ENCODE measurements at places on chromosomes 2 and 18.
A peak's percentile ranks its signal among the peaks of the same experiment; 100 is the strongest.

GRCh38 chr2:43075054-43075593 lies 151.3 kb downstream of the ZFP36L2 start:
- no peak for DNase-seq

GRCh38 chr2:39504790-39505335 lies 67.8 kb upstream of the MAP4K3 start:
- no peak for DNase-seq

DNA sequence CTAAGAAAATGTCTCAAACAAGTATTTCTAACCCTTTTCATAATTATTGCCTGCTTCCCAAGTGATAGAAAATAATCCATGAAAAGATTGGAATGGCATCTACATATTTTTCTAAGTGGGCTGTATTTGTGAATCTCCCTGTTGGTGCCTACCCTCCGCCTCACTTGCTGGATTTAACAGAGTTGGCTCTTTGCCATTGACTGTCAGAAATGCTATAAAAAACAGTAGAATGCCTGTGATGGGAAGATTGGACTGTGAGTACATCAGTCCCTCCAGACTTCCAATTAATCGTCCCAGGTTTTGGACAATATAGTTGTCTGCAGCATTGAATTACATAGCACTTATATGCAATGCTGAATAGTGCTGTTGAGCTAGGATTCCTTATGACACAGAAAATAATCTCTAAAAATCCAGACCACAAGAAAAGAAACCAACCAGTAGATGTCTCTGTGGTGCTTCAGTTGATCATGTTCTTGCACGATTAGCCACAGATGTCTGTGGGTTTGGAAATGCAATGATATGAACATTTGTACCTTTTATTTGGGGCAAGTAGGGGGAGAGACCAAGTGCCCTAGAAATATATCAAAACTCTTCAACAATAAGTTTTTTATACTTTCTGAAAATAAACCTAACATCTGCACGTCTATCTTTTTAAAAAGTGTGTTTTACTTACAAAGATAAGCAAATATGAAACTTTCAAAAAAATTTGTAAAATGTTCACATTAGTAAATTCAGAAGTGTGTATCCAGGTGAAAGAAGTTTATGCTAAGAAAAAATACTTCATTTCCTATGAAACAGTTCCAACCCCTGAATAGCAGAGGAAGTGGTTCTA lies 88.5 kb downstream of the DYNAP start:
- DNase-seq, result peak; percentile 91

DNA sequence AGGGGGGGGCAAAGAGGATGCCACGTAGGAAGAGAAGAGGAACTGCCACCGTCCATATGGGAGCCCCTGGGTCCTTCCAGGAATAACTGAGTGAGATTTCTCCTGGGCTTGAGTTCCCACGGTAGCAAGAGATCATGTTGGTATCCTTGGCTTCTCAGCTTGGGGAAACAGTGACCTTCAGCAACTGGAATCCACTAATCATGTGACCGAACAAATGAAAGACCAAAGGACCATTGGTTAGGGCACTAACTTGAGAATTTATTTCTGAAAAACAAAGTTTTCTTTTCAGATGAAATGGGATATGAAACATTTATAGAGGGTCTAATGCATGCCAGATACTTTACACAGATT lies 259.4 kb upstream of the ID2 start:
- DNase-seq, result no peak

DNA sequence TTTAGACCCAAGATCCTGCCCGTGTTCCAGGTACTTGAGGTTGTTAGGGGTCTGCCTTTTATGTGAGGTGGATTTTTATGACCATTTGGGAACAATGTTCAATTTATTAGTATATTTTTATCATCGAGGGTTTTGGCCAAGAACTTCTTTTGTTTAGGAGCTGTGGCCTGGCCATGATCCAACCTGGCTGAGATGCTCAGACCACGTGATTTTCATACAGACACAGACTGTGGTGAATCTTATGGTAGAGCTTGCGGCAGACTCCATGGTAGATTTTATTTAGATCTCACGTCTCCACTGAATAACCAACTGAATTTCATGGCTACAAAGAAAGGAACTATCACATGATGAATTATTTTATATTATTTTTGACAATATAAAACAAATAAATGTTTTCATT lies 405.5 kb upstream of the VWC2L start:
- no peak for DNase-seq

GRCh38 chr18:44500808-44501610 lies 179.7 kb upstream of the SETBP1 start:
- DNase-seq, result peak; percentile 7

DNA sequence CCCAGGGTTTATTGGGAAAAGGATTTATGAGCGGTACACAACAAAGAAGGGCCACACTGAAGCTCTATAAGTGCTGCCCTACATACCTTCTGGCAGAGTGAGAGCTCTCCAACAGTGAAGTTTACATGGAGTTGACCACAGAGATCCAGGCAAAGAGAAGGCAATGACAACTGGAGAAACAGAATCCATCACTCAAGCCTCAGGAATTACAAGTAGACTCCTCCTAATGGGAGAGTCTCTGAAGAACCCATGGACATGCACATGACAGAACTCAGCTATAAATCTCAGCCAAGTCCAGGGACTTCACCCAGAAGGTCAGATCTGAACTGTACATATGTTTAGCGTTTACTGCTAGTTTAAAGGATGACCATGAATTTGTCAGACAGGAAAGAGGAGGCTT lies 164.7 kb downstream of the DNAH7 start:
- DNase-seq, result no peak

- DNase-seq, result no peak
Observed at GRCh38 chr2:121038891-121039616, 245.9 kb downstream of the TFCP2L1 start.

DNA sequence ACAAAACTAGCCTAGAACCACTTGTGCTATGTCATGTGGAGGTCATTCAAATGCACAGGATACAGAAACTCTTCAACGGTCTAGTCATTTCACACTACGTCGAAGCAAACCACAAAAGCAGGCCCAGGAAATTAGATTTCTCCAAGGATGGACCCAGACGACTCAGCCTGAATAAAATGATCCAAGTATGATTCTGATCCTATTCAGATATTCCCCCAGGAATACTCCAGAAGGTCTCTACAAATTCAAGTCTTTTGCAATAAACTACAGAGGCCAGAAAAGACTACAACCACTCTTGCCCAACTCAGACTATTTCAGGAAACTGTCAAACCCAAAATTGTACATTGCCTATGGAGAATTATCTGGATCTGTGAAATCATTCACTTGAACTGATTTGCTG lies 422.5 kb downstream of the METTL4 start:
- DNase-seq, result no peak

- peak; percentile 38 for DNase-seq
Observed at GRCh38 chr2:72924353-72925240, 7.3 kb downstream of the EMX1 start.

GRCh38 chr2:48075631-48076030 lies 169.3 kb upstream of the FBXO11 start:
- DNase-seq, result no peak

DNA sequence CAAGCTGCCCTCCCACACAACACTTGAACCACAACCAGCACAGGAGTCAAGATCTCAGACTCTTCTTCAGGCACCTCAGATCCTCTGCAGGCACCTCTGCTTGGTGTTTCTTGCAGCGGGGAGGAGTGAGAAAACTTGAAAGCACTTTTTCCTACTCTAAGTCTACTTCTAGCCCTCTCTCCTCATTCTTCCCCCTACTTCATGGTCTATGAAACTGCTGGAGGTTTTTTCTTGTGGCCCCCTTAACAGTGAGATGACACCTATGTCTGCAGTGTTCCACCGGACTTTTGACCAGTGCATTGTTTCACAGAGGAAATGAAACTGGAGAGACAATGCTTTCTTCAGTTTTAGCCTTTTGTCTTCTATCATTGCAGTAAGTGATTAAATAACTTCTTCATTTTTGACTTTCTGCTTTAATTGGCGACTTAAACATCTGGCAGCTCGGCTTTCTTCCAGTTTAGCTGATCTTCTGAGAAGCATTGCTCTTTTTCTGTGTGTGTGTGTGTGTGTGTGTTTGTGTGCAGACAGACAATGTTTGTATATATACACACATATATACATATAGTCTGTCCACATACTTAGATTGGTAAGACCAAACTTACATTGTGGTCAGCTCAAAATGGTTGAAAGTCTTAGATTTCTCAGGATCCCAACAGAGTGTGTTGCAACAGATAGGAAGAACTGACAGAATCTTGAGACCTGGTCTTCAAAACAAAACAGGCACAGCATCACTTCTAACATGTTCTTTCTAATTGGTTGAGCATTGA lies 1474.0 kb upstream of the TMEFF2 start:
- no peak for DNase-seq

DNA sequence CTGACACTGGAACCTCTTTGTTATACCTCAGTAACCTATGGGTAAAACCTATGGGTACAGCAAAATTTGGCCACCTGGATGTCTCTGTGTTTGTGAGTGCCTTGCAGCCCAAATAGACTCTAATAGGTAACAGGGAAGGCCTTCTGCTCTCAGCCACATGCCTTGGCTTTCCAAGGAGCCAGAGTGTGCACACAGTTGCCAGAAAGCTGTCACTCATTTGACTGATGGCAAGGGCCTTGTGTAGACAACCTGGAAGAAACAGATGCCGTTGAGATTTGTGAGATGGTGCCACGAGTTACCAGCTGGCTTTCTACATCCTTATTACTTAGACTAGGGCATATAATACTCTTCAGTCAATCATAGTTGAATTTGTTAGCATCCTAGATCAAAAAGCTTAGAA lies 90.1 kb upstream of the RAB12 start:
- no peak for DNase-seq

- DNase-seq, result peak; percentile 44
Observed at GRCh38 chr2:65129286-65129825, 550 bp downstream of the RAB1A start.

DNA sequence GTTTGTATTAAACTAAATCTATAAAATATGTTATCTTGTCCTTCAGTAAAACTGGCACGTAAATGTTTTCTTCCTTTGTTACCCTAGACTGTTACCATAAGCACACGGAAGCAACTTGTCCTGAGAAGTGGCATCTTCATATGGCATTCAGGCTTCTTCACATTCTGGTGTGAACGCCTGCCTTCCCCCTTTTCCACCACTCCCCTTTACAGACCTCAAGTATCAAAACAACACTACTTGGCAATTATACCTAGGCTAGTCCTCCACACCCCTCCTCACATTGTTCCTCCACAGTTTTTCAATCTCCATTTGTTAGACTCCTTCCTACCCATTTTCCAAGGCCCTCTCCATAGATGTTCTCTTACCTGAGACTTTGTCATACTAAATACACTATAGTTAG lies 2.9 kb downstream of the MEX3C start:
- peak; percentile 32 for DNase-seq

DNA sequence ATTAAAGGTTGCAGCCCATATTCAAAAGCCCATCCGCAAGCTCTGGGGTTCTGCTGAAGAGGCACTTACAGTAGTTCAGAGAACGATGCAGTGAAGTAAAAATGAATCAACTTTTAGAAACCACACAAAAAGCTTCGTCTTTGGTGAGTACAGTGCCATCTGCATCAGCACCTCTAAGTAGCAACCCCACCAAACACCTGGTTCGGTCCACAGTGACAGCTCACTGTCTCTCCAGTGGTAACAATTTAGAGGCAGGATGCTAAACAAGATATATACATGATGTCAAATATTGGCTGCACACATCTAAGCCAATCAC lies 275.4 kb upstream of the TCF4 start:
- DNase-seq, result no peak

All from hematopoietic multipotent progenitor cell treated with erythropoietin and hydrocortisone succinate and interleukin-3 and kit ligand, for 4 days (in vitro differentiated cells).